T47D (cell line): ENCODE measurements at places on chromosomes 11 and 22.

GRCh38 chr22:49015993-49016908 is 811.4 kb downstream of the BRD1 start:
- DNase-seq: no peak

DNA sequence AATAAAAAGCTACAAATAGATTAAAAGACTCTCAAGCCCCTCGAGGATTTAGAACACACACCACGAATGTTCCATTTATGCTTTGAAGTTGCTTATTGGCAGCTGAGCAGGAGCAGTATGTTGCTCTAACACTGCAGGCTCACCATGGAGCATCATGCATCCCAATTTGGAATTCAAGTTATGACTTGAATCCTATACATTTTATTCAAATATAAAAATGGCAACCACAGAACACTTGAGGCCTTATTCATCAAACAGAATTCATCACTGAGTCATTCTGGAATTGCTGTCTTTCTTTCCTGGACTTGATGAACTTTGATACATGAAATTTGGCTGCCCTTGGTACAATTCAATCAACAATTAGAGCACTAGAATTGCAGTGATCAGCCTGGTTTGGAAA is 24.5 kb upstream of the BLID start:
- no peak for DNase-seq

DNA sequence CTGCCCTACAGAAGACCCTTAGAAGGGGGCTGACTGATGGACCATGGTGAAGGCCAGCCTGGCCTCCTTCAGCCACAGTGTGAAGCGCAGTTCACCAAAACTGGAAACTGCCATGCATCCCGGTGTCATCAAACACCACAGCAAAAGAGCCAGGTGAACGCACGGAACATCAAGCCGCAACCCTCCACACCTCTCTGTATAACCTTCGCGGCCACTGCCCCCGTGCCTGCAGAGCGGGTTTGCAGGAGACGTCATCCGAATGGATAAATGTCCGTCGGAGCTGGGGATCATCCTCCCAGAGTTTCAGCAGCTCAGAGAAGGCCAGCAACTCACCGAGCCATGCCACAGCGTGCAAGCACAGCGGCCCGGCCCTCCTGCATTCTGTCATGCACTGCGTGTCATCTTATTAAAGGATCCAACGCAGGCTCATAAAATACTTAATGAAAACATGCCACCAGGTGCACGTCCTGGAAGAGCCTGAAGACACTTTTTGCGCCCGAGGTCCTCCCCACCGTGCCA is 309.9 kb downstream of the BRD1 start:
- DNase-seq: no peak

DNA sequence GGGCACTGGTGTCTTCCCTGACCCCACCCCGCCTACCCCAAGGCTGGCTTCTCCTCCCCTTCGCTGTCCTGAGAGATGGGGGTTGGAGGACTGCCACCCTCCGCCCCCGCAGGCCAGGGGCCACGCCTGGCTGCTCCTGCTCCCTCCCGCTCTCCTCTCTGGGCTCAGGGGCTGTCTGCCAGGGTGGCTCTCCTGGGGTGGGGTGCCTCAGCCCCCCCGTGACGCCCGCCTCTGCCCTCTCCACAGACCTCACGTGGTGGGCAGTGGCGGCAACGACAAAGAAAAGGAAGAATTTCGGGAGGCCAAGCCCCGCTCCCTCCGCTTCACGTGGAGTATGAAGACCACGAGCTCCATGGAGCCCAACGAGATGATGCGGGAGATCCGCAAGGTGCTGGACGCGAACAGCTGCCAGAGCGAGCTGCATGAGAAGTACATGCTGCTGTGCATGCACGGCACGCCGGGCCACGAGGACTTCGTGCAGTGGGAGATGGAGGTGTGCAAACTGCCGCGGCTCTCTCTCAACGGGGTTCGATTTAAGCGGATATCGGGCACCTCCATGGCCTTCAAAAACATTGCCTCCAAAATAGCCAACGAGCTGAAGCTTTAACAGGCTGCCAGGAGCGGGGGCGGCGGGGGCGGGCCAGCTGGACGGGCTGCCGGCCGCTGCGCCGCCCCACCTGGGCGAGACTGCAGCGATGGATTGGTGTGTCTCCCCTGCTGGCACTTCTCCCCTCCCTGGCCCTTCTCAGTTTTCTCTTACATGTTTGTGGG is 8.1 kb downstream of the RCOR2 start:
- DNase-seq: no peak

DNA sequence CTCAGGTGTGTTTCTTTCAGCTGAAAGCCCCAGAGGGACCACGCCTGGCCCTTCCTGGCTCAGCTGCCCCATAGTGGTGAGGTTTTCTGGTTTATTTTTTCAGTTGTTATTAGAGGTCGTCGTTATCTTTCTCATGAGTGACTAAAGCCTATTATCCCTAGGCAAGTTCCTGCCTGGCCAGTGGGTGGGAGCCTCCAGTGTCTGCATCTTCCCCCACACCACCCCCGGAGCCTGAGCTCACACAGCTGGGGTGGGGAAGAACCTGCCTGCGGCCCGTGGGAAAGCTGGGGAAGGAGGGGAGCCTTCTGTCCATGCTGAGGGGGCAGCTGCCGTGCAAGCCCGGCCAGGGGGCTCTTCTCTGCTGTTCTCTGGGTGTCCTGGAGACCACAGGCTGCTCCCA is 24.3 kb upstream of the PPFIA1 start:
- no peak for DNase-seq
